ENCODE measurements at places on chromosomes 2 and 18.

DNA sequence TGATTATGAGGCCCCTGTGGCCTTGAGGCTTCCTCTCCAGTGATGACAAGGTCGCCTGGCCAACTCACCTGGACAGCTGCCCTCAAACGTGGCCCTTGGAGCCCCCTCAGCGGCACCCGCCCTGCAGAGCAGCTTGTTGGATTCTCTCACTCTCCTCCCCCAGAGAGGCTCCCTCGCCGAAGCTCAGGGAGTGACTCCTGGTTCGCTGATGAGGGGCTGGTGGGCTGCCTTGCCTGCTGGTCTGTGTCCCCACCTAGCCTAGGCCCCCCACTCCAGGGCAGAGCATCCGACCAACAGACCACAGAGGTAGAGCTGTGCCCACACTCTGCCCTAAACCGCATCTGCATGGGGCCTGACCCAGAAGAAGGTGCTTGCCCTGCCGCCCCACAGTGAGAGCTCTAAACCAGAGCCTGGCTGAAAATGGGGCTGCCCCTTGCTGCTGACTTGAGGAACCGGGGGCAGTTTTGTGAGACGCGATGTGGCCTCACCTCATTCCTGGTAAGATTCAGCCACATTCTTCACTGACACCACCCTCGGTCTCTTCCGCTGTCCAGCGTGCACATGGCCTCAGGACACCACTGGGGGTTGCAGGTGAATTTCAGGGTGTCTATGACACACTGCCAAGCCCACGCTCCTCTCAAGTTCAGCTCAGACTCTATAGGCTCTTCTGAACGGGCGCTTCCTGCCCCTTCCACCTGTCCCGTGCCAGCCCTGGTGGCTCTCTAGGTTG, 131.6 kb downstream of the CABLES1 start:
- DNase-seq, result no peak

DNA sequence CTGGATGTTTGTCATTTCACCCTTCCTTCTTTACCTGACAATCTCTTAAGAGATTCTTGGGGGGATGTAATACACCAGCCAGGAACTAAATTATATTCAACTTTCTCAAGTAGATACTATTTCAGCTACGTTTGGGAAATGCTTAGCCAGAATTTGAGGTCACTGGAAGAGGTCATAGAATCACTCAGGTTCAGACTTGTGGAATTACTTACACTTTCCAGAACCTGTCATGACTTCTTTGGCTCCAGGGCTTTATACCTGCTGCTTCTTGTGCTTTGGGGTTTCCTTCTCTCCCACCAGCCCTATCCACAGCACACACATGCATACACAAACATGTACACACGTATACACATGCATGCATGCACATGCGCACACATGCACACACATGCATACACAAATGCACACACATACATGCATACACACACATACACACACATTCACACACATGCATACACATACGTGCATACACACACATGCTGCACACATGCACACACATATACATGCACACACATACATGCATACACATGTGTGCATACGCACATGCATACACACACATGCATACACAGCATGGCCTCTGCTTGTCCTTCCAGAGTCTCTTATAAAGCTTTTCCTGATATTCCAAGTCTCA, 23.5 kb upstream of the ANXA4 start:
- no peak for DNase-seq

DNA sequence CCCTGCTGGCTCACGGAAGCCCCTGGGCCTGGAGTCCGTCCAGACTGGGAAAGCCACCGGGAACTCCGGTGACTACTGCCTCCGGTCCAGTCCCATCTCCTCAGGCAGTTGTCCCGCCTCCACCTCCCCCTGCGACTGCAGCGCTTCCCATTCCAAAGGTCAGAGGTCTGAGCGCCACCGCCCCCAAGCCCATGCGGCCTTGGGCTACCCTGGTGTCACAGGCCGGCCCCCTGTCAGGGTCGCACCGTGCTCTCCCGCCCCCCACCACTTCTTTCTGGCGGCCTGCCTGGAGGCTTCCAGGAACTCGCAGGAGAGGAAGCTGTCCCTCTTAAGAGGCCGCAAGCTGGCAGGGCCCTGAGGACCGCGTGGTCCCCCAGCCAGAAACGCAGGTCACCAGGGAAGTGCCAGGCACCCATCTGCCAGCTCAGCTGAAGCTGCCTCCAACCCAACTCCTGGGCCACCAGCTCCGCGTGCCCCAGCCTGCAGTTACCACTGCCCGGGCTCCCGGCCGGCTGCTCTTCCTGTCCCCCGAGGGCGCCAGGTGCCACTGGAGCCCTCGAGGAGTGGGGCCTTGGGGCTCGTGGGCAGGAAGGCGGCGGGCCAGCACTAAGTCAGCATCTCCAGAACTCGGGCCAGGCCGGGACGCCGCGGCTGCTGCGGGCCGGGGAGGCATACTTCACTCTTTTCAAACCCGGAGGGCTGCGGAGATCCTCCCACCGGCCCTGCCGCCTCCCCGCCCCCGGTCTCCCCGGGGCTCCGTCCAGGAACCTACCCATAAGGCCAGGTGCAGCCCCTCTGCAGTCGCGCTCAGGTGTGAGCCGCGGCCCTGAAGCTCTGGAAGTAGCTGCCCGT, 83.3 kb upstream of the POMC start:
- DNase-seq, result peak; percentile 32

DNA sequence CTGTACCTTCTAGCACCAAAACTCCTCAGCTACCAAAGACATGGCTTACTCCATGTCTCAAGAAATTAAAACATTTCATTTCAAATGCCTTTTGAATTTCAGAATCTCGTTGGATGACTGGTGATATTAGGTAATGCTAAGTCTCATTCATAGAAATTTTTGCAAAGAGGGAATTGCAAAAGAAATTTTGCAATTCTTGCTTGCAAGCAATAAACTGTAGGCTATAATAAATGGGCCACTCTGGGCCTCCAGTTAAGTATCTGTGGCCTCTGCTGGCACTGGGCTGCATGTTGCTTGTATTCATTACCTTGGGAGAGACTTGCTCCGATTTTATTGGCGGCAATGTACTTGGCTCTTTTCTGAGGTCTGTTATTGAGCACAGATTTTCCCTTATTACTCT, 2.8 kb upstream of the LCLAT1 start:
- DNase-seq, result no peak

GRCh38 chr2:60407398-60407797, 146.1 kb downstream of the BCL11A start:
- no peak for DNase-seq

DNA sequence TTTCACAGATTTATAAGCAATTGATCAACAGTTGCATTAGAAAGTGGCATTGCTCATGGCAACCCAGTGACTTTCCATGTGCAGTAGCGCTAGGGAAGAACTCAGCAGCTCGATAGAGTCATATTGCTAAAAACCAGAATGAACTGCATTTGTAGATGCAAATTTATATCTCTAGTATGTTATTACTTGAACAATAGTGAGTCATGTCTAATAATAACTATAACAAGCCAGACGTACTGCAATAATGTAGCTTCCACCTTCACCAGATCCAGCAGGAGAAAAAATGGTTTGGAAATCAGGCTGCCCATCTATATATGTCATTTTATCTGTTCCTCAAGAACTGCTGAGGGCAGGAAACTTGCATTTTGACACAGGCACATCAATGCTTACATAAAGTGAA, 66.5 kb upstream of the FIGN start:
- DNase-seq, result no peak

DNA sequence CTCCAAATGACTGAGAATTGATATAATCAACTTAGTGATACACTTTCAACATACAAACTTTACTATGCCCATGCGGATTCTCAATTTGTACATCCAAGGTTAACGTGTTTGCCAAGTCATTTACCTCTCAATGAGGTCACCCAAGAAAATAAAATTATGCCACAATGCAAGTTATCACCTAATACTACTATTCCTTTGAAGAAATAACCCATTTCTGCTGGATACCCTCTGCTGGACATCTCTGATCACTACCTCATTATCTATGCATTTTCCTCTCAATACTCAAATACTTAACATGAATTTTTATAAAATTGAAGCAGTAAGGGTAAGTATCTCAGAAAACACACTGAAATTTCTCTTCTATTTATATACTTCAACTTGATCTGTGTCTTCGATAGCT, 12.7 kb downstream of the HNRNPLL start:
- DNase-seq, result no peak

GRCh38 chr2:67613227-67613626, 216.1 kb downstream of the ETAA1 start:
- DNase-seq, result no peak

GRCh38 chr2:112795774-112796173, 11.5 kb upstream of the IL1A start:
- DNase-seq, result no peak

GRCh38 chr2:111032721-111033429, 87.8 kb upstream of the BCL2L11 start:
- no peak for DNase-seq

DNA sequence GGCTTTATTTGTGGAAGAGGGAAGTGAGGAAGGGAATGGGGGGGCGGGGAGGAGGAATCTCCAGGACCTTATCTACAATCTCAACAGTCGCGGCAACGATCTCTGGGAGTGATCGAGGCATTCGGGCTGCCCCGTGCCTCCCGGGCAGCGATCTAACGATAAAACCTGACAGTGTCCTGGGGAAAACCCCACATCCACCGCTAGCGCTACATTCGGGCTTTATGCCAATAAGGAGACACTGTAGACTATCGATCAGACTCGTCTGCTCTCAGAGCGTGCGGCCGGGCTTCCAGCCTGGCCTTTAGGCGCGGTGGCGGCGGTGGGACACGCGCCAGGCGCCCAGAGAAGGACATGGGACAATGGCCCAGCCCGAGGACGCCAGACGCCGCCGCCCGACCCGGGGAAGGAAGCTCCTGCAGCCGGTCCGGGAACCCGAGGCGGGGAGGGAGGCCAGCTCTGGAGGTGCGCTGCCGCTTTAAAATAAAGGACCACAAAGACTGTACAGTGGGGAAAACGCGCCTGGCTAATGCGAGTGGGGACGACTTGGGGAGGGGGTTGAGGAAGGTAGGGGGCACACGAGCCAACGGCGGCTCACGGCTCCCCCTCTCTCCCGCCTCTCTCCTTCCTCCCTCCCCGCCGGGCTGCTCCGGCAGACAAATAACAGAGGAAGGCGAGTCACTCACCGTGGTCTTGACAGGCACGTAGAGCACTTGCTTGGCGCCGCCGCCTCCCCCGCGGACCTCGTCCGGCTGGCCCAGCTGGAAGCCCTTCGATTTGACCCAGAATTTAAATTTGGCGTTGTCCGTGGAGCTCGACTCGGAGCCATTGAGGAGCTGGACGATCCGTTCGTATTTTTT, 2.2 kb downstream of the NOL4 start:
- DNase-seq, result no peak

- DNase-seq, result no peak
Observed at GRCh38 chr2:236862526-236862925, 223.2 kb upstream of the COPS8 start.

DNA sequence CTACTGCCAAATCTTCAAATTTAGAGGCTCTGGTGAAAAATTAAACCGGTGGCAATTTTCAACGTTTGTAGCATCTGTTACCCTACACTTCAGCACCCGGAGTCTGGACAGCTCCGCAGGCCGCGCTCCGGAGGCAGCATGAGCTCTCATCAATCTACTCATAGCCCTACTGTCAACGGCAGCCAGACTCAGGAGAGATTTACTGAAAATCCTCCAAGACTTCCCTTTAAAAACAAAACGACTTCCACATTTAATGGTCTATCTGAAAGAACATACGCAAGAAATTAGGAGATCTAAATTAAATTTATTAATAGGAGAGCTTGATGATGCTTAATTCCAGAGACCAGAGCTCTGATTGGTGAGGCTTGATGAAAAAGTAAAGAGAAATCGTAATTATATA, 970 bp upstream of the ADCYAP1 start:
- DNase-seq, result no peak

GRCh38 chr2:11656671-11657101, 13.3 kb downstream of the NTSR2 start:
- DNase-seq, result no peak

GRCh38 chr18:34661464-34662087, 48.5 kb upstream of the DTNA start:
- DNase-seq, result no peak

GRCh38 chr2:58502931-58503330, 261.8 kb upstream of the FANCL start:
- DNase-seq, result no peak

GRCh38 chr2:128774320-128775216, 455.9 kb upstream of the HS6ST1 start:
- DNase-seq, result no peak

DNA sequence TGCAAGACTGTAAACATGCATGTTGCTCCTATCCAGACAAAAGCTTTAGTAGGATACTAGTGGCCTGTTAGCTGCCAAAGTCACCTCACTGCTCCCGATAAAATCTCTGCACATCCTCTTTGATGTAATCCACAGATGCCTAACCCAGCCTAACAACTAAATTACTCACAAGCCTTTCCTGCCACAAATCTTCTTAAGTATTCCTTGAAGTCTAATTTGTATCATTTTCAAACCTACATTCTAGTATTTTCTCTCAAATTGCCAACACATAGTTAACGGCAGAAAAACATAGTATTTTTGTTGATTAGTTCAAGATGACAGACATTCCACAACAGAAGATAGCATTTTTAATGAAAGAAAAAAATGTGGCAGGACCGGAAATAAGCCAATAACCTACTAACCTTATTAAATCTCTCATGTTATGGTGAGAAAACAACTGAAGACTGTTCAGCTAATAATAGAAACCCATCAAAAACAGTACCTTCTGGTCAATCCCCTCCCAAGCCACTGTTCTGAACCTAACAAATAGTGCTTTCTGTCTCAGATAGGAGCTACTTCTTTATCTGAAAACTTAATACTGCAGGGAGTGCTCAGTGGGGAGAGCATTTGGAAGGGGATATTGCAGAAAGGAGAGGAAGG, at the start of gene MPP4:
TSS of gene MPP4 (minus strand) at position 57 of the 639 bp plus-strand sequence. CDS start 4,690 bp downstream, outside the sequence.
- DNase-seq, result no peak

DNA sequence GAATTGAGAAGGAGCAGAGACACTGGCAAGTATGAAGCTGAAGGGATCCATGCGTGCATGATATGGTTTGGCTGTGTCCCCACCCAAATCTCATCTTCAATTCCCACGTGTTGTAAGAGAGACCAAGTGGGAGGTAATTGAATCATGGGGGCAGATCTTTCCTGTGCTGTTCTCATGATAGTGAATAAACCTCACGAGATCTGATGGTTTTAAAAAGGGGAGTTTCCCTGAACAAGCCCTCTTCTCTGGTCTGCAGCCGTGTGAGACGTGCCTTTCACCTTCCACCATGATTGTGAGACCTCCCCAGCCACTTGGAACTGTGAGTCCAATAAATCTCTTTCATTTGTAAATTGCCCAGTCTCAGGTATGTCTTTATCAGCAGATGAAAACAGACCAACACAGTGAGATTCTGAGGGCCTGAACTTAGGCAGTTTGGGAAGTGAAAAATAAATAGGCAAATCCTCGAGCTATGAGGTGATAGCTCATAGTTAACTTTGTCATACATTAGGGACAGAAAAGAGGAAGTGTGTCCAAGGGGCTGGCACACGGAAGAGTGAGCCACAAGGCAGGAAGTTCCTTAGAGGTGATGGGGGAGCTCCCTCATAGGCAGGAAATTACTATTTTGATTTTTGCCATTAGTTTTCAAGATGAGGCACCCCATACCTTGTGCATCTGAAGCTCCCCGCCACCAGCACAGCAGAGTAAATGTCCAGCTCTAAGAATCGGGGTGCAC, 658.8 kb upstream of the ID2 start:
- DNase-seq, result no peak
